ENCODE measurements at places on chromosomes 12 and 14.

GRCh38 chr12:45762185-45763110 is 32.9 kb downstream of the ARID2 start:
- no peak for DNase-seq

- DNase-seq = no peak
These were observed 118.9 kb downstream of the CHST11 start for GRCh38 chr12:104575442-104576186.

GRCh38 chr12:71158361-71158882 is 623 bp upstream of the TSPAN8 start:
- DNase-seq = no peak

- DNase-seq = no peak
These were observed 58.5 kb upstream of the TMPO start for GRCh38 chr12:98456576-98457573.

- no peak for DNase-seq
These were observed 85.0 kb downstream of the SYT1 start for GRCh38 chr12:78949532-78949931.

- no peak for DNase-seq
These were observed 65.0 kb downstream of the FOXN4 start for GRCh38 chr12:109244073-109244472.

DNA sequence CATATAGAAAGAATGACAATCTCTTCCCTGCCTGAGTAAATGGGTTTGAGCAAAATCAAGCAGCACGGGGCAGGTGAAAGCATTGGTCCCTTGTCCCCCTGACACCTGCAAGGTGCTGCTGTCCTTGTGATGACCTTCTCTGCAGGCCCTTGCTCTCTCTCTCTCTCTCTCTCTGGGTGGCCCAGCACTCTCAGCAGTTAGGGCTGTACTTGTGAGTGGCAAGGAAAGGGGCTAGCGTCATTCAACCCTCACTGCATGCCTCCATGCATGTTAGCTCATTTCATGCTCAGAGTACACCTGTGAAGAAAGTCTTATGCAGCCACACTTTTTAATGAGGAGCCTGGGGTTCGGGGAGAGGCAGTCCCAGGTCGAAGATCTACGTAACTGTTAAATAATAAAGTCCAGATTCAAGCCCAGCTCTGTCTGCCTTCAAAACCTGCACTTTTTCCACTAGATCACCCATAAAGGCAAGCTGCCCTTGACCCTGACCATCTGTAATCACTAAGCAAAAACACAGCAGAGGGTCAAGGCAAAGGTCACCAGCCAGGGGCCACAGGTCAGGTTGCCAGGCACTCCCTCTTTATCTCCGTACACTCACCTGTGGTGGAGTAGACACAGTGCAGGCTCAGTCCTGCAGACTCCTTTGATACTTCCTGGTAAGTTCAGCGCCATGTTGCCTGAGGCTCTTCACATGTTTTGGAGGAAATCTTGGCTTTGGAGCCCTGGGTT is 44.9 kb upstream of the CLMN start:
- DNase-seq = no peak

DNA sequence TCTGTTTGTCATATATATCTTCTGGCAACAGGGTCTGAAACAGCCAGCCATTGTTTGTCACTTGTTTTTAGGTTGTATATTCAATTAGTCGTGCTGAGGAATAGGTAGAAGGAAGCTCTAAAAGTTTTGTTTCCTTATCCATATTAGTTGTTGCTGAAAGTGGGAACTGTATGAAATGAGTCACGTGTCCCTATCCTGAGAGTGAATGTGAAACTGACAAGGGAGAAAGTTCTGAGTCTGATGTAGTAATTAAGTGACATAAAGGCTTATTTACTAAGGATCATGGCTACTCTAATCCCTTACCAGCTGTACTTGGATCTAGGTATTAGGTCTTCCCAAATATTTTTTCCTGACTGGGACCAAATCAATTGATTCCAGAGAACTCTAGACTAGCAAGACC is 16.4 kb downstream of the FAM234B start:
- no peak for DNase-seq

GRCh38 chr12:46701356-46701755 is 124.4 kb downstream of the SLC38A4 start:
- no peak for DNase-seq

- DNase-seq = no peak
These were observed 57.4 kb downstream of the PAPOLA start for GRCh38 chr14:96559571-96559970.

DNA sequence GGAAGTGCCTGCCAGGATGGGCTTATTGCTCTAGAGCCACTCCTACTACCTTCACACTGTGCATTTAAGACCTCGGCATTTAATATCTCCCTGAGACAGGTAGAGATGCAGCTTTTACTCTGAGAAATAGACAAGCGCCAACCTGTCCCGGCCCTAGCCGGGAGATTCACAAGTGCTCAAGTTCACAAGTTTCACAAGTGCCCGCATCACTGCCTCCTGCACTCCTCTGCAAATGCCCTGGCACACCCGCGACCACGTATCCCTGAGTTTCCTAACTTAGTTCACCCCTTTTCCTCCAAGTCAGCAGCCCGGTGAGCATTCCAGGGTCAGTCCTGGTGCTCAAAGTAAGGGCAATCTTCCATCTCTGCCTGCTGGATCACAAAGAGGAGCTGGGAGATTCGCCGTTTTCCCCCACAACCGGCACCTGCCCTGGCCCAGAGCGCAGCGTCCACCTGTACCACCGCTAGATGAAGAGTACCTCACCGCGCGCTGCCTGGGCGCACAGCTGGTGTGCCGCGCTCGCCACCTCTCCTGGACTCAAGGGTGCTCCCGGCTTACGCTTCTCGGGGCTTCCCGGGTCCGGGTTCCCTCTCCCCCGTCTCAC is 5.0 kb upstream of the SLC38A4 start:
- no peak for DNase-seq

- no peak for DNase-seq
These were observed 3.2 kb downstream of the TMBIM4 start for GRCh38 chr12:66166561-66166960.

GRCh38 chr14:81464253-81465002 is 64.3 kb upstream of the STON2 start:
- DNase-seq = peak; percentile 6

DNA sequence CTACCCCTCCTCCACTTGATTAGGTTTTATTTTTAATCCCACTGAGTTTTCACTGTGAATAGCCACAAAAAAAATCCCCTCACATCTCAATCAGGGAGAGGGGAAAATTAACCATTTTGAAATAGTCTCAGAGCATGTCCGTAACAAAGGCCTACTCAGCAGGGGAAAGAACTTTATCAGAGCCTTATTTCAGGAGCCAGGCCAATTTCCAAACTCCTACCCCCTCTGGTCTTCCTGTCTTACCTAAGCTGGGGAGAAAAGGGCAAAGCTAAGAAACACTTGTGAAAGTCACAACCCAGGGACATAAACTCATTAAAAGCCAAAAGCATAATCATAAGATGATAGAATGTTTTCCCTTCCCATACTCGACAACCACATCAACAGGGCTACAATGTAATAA is 260.3 kb upstream of the DIO3 start:
- no peak for DNase-seq

- no peak for DNase-seq
These were observed 17.7 kb downstream of the SLC25A29 start for GRCh38 chr14:100288382-100289185.

DNA sequence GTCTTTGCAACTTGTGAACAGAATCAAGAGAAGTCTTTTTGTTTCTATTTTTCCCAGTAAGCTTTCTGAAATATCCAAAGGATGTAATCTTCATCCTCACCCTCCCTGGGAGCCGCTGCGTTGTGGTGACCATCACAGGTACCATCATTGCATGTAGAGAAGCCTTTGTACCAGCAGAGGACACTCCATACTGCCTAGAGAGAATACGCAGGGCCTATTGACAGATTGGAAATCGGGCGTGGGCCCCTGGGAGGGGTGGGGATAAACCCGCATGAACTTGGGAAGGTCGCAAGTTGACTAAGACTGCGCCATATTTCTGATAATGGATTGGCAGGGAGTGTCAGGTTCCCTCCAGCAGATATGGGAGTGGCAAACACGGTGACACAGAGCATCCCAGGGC is 12.7 kb downstream of the KRT1 start:
- DNase-seq = no peak

- no peak for DNase-seq
These were observed 153.2 kb downstream of the NAV3 start for GRCh38 chr12:77983859-77984258.

DNA sequence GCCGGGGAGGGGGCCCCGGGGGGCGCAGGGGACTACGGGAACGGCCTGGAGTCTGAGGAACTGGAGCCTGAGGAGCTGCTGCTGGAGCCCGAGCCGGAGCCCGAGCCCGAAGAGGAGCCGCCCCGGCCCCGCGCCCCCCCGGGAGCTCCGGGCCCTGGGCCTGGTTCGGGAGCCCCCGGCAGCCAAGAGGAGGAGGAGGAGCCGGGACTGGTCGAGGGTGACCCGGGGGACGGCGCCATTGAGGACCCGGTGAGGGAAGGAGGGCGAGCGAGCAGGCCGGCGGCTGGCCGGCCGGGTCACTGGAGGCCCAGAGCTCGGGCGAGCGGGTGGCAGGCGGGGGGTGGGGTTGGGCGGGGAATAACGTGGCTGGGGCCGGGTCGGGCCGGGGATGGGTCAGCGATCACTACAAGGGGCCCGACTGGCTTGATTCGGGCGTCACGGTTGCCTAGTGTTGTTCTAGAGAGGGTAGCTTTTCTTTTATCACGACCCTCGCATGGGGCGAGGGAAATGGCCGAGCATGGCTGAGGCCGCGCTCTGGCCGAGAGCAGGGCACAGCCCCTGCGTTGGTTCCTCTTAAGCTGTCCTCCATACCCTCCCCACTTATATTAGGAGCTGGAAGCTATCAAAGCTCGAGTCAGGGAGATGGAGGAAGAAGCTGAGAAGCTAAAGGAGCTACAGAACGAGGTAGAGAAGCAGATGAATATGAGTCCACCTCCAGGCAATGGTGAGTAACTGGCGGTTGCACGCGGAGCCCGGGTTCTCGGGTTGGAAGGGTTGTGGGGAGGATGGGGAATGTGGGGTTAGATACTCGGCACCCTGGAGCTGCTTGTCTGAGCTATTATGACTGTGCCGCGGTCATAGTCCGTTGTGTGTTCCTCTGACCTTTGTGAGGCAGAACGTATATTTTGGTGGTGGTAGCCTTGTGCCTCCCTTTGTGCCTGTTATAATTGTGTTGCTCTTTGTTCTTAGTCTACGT is 603 bp downstream of the PABPN1 start:
- DNase-seq = peak; percentile 9

DNA sequence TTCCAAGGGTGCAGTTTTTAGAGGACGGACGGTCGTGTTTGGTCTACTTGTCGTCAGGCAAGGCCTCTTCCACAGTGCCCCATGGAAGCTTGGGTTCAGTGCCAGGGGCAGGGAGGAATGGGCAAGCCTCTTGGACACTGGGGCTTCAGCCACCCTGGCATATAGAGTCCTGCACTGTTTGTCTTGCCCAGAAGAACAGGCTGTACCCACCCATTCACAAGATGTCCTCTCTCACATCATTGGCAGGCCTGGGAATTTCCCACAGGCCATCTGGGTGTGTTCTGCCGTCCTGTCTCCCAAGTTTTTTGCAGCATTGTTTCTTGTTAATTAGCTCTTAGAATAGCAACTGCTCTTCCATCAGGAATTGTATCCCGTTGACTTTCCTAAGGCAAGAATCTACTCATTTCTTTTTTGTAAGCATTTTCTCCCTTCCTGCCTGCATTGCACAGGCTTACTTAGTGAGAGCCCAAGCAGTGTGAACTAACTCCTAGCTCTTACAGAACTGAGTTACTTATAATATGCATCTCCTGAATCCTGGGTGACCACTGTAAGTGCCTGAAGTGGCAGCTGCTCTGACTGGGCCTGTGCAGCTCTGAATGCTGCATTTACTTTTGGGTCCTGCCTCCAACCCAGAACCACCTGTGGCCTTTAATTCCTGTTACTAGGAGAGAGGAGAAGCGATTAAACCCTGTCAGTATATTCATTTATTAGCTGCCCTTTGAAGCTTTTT is 149.4 kb upstream of the HIF1A start:
- DNase-seq = no peak

DNA sequence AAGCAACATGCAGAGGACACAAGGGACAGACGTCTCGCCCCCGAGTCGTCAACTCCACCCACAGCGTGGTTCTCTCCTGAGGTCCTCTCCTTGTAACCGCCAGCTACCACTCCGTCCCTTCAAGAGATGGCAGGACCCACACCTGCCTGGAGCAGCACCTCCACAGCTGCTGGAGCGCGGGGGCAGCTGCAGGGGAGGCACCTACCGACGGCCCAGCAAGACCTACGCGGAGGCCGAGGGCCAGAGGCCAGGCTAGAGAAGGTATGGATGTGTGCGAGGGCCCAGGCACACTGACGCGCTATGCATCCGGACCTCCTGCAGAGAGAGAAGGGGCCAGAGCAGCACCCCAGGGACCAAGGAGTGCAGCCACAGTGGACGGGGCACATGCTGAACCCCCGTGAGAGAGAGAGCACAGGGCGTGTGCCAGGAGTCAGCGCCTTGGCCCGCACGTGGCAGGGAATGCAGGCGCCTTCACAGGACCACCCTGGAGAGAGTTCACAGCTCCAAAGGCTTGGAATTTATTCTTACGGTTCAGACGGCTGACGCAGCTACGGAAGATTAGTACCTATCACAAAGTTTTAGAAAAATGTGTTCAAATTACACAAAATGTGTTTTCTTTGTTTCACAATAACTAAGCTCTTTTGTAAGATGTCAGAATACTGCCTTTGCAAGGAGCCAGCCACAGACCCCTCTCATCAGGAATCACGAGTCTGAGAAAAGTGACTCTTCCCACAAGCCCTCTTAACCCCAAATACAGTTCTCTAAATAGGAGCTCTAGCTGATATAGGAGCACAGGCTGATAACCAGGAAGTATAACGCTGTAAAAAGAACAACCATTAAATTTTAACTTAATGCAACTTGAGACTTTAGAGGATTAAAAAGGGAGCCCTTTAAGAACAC is 36.8 kb downstream of the CDC42BPB start:
- no peak for DNase-seq

GRCh38 chr14:66425402-66425801 is 60.8 kb upstream of the CCDC196 start:
- no peak for DNase-seq

DNA sequence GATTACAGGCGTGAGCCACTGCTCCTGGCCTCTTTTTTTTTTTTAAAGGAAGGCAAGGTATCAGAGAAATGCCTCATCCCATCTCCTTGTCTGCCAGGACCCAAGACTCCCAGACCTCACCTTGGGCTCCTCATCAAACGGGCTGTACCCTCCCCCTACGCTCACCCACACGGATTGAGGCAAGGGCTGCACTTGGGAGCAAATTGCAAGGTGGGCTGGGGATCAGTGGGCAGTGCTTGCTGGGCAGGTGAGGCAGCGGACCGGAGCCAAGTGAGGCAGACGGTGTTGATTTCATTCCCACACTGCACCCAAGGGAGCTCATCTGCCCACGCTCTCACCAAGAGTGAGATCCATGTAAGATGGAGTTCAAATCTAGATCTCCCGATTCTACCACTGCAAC is 41.0 kb upstream of the DICER1 start:
- no peak for DNase-seq

GRCh38 chr12:65922077-65922476 is 97.8 kb downstream of the HMGA2 start:
- no peak for DNase-seq

GRCh38 chr14:101709533-101709881 is 52.0 kb upstream of the PPP2R5C start:
- no peak for DNase-seq
